K562 (cell line): ENCODE measurements at places on chromosomes 6 and 20. TPM values are rescaled to one million over a fixed set of nuclear protein-coding genes. Genes with fewer than 3 reads are reported as not detected.
A peak's percentile ranks its signal among the peaks of the same experiment; 100 is the strongest.

CST5 gene
- not detected in 2 replicates for total RNA-seq

- peak; percentile 74 for DNase-seq
Measured at GRCh38 chr6:37033255-37033654, 27.8 kb downstream of the FGD2 start.

DNA sequence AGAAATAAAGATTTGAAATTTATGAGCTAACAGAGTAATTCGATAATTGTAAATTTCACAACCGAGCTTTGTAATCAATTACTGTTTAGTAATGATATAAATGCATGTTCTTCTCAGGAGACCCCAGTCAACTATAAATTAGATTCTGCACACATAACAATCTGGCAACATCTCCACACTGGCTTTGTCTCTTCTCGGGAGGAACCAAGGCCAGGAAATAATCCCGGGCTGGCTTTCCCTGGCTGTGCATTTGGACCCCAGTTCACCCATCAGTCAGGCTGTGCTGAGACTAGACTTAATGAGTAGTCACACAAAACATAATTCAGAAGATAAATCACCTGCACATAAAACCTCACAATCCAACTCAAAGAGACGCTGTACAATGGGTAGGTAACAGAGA lies 65.5 kb downstream of the PTPRT start:
- no peak for DNase-seq

DNA sequence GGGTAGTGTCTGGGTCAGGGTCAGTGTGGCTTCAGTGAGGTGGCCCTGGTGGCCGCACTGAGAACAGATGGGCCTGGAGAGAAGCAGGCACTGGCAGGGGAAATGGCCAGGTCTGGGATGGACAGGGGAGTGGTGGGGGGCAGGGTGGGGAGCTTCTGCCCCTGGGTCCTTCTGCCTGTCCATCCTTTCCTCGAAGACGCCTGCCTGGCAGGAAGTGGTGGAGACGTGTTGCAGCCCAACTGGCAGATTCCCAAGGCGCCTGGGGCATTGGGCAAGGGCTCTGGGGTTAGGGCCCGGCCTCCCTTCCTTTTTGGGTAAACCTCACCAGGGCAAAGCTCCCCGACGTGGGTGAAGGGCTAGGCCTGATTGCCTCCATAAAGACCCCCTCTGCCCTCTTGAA lies 10.4 kb downstream of the SRC start:
- DNase-seq, result no peak

ID4 gene
- total RNA-seq, result 0.07 TPM in 1 of 2 replicates, not detected in the other

DNA sequence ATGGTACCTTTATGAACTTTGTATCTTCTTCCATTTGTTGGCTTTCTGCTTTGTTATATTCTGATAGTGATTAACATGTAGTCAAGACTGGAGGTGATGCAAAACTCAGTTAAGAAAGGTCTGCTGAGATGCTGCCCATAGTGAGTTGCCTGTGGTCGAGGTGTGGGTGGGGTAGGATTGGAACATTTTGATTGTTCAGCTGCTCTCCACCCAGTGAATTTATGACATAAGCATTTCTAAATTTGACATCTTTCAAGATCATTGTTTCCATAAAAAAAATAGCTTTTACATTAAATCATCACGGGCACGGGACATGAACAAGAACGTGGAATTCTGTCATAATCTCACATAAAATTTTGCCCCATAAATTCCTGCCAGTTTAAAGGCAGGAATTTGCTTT lies 146.6 kb upstream of the POU3F2 start:
- DNase-seq, result no peak

RBBP8NL gene
- total RNA-seq, result not detected in 2 replicates

- DNase-seq, result no peak
Measured at GRCh38 chr6:115863211-115863610, 197.5 kb downstream of the FRK start.

DNA sequence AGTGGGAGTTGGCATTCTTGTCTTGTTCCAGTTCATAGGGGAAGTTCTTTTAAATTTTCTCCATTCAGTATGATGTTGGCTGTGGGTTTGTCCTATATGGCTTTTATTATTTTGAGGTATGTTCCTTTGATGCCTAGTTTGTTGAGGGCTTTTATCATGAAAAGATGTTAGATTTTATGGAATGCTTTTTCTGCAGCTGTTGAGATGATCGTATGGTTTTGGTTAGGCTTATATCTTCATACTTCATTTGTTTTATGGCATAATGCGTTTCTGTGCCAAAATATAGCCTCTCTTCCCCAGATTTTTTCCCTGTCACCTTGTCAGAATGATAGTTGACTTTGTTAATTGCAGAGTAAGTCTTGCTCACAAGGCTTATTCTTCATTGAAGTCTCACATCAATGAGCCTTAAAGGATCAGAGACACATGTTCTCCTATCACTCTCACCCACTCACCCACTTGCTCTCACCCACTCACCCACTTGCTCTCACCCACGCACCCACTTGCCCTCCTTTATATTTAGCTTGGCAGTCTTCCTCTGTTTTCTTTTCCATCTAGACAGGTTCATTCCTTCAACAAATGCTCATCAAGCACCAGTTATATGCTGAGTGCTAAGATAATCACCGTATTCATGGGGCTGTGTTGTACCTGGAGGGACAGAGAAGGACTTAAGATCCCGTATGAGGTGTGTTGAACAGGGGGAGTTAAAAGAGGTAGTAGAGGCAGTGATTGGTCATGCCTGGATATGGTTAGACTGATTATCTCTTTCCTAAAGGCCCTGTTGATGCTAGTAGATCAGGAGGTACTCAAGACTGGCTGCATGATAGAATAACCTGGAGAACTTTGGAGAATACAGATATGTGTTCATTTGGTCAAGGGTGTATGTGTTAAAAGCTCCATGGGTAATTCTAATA lies 19.3 kb downstream of the UST start:
- DNase-seq, result no peak

- peak; percentile 31 for DNase-seq
Measured at GRCh38 chr6:3885262-3886036, 36.3 kb downstream of the FAM50B start.

GRCh38 chr6:120248451-120248850 lies 898.9 kb upstream of the MAN1A1 start:
- no peak for DNase-seq

GRCh38 chr6:12657884-12658283 lies 58.7 kb upstream of the PHACTR1 start:
- DNase-seq, result no peak

DNA sequence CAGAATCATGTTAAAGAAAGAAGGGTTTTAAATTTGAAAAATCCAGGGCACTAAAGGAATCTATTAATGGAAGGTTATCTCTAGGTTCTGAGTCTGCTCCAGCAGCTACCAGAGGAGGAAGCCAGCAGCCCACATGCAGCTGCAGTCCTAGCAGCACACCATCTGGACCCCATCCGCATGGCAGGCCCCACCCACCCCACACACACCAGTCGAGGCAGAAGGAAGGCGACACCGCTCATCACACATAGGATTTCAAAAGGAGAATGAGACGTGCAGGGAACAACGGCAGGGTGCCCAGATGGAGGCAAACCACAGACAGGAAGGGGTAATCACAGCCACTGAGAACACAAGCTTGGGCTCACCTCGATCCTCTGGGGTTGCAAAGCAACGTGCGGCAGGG lies 78.9 kb downstream of the GINS1 start:
- DNase-seq, result no peak

DNA sequence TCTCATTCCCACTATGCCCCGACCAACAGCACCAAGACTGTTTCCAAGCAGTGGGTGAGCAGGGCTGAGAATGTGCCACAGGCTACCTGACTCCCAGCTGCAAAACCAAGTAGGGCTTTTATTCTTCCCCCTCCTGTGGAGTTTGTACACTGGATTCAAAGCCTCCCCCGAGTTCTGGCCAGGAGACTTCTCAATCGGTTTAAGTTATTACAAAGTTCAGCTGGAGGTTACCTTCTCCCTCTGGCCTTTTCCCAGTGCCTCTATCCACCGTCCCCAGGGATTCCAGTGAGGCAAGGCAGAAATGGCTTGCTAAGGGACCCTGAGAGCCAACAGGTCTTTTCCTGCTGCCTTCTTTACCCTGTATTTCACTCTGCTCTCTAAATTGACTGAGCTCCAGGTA lies 217.0 kb downstream of the ADGRG6 start:
- DNase-seq, result no peak

- no peak for DNase-seq
Measured at GRCh38 chr6:56430629-56431600, 183.5 kb upstream of the COL21A1 start.

GRCh38 chr6:109962271-109962670 lies 15.8 kb upstream of the GPR6 start:
- DNase-seq, result no peak

LY6G5C gene
- total RNA-seq, result 0.60 and 0.74 TPM in 2 replicates

DNA sequence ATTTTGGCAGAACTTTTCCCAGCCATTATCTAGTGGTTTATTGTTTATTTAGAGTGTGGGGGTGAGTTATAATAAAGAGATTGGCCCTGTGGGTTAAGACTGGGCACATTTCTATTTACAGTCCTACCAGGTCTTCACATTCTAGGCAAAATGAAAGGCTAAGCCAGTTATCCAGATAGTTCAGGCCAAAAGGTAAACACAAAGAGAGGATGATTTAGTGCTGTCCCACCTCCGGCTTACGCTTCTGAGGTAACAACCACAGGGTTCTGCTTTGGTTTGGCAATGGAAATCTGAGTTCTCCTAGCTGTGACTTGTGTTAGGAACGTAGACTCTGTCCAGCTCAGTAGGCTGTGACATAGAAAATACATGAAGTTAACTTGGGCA lies 50.3 kb upstream of the PTPRK start:
- no peak for DNase-seq

DNA sequence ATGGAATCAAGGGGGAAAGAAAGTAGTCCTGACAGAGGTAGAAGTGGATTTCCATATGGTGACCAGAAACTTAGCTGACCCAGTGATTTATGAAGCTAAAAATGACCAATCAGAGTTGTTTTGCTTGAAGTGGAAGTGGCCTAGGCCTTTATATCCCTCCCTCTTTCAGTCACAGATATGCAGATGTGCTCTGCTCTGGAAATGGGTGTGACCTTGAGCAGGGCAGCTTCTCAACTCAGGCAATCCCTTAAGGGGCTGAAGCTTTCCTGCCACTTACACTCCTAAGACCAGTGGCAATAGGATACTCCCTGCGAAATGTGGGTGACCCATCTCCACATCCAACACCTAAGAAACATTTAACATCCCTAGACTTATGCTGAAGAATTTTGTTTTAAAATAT lies 256.6 kb downstream of the EYS start:
- no peak for DNase-seq

BMP2 gene
- total RNA-seq, result not detected in 2 replicates

ACOT8 gene
- total RNA-seq, result 24.5 and 28.5 TPM in 2 replicates

C20orf96 gene
- total RNA-seq, result 10.1 TPM in 2 replicates

CRISP3 gene
- total RNA-seq, result 0.29 and 0.31 TPM in 2 replicates

DNA sequence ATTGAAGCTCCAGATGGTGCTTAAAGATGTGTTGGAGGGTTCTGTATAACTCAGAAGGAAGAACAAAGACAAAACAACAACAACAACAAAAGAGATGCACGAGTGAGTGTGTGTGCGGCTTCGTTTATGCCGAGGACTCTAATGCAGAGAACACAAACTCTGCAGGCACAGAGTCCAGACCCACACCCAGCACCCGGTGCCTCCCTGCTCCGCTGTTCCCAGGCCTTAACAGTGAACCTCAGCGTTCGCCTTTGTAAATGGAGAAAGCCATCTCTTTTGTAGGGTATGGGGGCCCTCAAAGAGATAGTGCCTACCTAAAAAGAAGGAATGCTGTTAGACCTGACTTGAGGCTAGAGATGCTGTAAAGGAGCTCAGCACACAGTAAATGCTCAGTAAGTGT lies 243.3 kb downstream of the ERMARD start:
- no peak for DNase-seq

- no peak for DNase-seq
Measured at GRCh38 chr6:111874025-111874415, 768 bp upstream of the FYN start.

MTFR2 gene
- 25.7 and 29.1 TPM in 2 replicates for total RNA-seq

- no peak for DNase-seq
Measured at GRCh38 chr6:41673704-41674000, 35.4 kb downstream of the MDFI start.

DNA sequence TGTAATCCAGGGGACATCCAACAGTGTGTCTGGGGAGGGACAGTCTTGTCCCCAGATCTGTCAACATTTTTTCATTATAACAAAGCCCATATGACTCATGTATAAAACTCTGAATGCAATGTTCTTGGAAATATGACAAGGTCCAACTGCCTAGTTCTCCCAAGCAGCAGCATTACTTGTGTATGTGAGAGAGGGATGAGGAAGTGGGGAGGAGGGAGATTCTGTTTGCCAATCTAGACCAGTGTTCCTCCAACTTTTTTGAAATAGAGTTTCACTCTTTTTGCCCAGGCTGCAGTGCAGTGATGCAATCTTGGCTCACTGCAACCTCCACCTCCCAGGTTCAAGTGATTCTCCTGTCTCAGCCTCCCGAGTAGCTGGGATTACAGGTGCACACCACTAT lies 394.8 kb downstream of the DHX35 start:
- DNase-seq, result no peak

MDFI gene
- not detected in 2 replicates for total RNA-seq

- no peak for DNase-seq
Measured at GRCh38 chr6:6912817-6913744, 194.7 kb upstream of the RREB1 start.

SLC17A1 gene
- total RNA-seq, result not detected in 2 replicates

DNA sequence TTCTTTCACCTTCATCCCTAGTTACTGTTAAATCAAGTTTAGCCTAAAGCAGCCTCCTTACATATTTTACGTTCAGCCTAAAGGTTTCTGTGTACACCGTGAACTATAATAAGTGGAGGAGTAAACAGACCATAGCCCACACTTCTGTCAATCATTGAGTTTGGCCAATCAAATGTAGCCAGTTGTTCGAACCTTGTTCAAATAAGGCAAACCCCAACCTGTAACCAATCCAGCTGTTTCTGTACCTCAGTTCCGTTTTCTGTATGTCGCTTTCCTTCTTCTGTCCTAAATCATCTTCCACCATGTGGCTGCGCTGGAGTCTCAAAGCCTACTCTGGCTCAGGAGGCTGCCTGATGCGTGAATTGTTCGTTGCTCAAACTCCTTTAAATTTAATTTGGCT lies 1.8 kb upstream of the FBXO30 start:
- DNase-seq, result peak; percentile 46

GRCh38 chr20:2756056-2756611 lies 44.3 kb downstream of the CPXM1 start:
- DNase-seq, result peak; percentile 49

- DNase-seq, result peak; percentile 84
Measured at GRCh38 chr6:150334790-150335783, 33.7 kb upstream of the IYD start.

- DNase-seq, result no peak
Measured at GRCh38 chr6:107787589-107787960, 36.5 kb downstream of the SCML4 start.

DNA sequence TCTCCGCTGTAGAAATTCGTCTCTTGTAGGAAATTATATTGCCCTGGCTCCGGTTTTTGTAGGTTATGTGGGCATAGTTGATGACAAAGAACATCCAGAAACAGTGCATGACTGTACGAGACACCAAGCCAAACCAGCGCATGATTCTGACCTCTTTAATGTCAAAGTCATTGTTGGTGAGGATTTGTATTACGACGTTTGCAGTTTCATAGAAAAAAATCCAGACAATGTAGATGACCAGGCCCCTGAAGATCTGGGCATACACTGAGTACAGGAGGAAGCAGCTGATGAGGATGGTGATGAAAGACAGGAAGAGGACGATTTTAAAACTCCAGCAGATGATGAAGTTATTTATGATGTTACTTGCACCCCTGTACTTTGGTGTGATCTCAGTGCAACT lies 39.1 kb upstream of the TBC1D22B start:
- DNase-seq, result no peak

BHLHE23 gene
- not detected in 2 replicates for total RNA-seq

- no peak for DNase-seq
Measured at GRCh38 chr6:169587975-169588374, 113.9 kb downstream of the WDR27 start.
